ENCODE measurements at places on chromosomes 2 and 18. TPM values are rescaled to one million over a fixed set of nuclear protein-coding genes. Genes with fewer than 3 reads are reported as not detected.

Gene TRMT61B
- 16.9 TPM for total RNA-seq

Gene EML6
- total RNA-seq, result 1.0 TPM

Gene ELAC1
- total RNA-seq, result 4.8 TPM

Gene GALR1
- total RNA-seq, result not detected

Gene IMPACT
- total RNA-seq, result 14.3 TPM

Gene HOXD10
- total RNA-seq, result 6.8 TPM

Gene HOXD1
- total RNA-seq, result 0.16 TPM

Gene LINC00305
- total RNA-seq, result not detected

Gene SLC23A3
- total RNA-seq, result 0.72 TPM

Gene SIX3
- 0.58 TPM for total RNA-seq

Gene ANKRD36C
- total RNA-seq, result 2.5 TPM

Gene MC5R
- total RNA-seq, result not detected

Gene RAB6C
- not detected for total RNA-seq

Gene CRYBA2
- total RNA-seq, result not detected

Gene EDAR
- 0.01 TPM for total RNA-seq

Gene EGR4
- 0.31 TPM for total RNA-seq

Gene ANKRD44
- 2.7 TPM for total RNA-seq

Gene RNU2-63P
- total RNA-seq, result not detected

Gene SCN3A
- not detected for total RNA-seq

Gene NYAP2
- not detected for total RNA-seq

Gene RESP18
- not detected for total RNA-seq

Gene LRP2
- 0.01 TPM for total RNA-seq

Gene VIL1
- 0.17 TPM for total RNA-seq

Gene GATA6
- total RNA-seq, result 2.6 TPM

Gene CD28
- not detected for total RNA-seq

Gene TMEM247
- total RNA-seq, result not detected

Gene ABCG8
- total RNA-seq, result not detected

Gene TACR1
- 0.13 TPM for total RNA-seq

Gene ANO7
- total RNA-seq, result 2.5 TPM

Gene SGPP2
- total RNA-seq, result 0.29 TPM

Gene TNS1
- 10.2 TPM for total RNA-seq

Gene GAD1
- 0.61 TPM for total RNA-seq

Gene CCBE1
- 10.4 TPM for total RNA-seq

Gene ARHGAP25
- 0.19 TPM for total RNA-seq
